ENCODE measurements at places on chromosomes 6 and 20.
A peak's percentile ranks its signal among the peaks of the same experiment; 100 is the strongest.

GRCh38 chr6:33728438-33728837 is 16.9 kb upstream of the UQCC2 start:
- no peak for DNase-seq

DNA sequence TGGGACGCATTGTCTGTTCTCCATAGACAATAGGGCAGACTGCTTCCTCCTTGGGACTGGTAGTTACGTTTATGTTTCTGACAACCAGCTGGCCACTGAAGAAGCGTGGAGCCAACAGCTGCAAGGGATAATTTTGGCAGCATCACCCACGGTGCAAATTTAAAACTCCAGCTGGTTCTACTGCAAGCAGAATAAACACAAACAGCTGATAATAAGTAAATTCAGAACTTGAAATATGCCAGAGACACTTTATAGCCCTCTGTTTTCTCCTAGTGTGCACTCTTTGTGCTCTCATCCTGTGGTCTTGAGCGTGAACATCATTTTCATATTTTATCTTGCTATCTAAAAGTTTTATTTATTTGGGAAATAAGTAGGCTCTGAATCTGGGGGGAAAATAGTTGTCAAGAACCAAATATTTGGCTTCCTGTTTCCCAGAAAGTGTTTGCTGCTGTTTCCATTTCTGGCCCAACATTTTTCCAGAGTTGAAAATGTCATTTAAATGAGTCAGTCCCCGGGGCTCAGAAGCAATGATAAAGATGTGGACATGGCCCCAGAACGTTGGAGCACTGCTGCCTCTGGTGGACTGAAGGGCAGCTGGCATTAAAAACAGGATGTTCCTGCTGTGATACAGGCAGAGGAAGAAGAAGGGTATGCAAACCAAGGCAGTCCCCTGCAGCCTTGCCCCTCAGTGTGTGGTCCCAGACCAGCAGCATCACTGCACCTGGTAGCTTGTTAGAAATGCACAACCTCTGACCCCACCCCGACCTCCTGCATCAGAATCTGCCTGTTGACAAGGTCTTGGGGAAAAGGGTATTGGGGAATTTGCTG is 12.5 kb upstream of the THBD start:
- no peak for DNase-seq

DNA sequence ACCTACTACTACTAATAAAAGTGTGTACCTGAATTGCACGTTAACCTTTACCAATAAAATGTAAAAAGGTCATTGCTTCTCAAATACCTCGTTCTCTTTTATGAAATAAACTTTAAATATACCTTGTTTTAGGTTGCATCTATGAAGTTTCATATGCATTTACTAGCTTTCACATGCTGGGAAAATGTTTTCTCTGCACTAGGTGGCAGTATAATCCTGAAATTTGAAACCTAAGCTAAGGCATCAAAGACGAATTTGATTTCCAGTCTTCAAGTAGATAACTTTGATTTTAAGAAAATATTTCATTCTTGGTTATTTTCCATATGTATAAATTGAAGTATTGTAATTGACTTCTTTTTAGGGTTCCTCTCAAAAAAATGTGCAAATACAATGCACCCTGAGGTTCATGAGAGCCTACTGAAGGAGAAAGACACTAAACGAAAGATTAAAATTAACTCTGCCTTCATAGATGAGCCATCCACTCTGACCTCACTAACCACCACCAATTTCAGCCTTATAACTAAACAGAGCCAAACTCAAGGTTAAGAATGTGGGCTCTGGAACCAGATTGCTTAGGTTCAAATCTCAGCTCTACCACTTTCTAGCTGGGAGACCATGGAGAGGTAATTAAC is 7.3 kb upstream of the COL9A1 start:
- DNase-seq: no peak

GRCh38 chr6:116072368-116072767 is 11.7 kb upstream of the FRK start:
- no peak for DNase-seq

- DNase-seq: no peak
Observed at GRCh38 chr20:44361021-44361420, 5.5 kb downstream of the HNF4A start.

DNA sequence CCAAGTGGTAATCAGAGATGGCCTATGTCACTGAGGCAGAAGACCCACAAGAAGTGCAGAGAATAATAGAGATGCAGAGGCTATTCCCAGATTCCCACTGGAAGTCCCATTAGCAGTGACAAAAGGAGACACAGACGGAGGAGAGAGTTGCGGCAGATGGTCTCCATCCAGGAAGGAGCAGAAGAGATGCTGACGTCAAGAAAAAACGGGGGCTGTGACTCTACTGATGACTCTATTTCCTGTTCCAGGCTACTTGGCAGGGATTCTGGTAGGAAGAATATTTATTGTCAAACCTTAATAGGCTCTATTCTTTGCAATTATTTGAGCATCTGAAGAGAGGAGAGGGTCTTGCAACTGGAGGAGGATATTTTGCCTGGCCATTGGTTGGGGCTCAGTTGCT is 246.0 kb upstream of the ECI2 start:
- DNase-seq: no peak

- DNase-seq: no peak
Observed at GRCh38 chr6:68978411-68978810, 343.3 kb downstream of the ADGRB3 start.

DNA sequence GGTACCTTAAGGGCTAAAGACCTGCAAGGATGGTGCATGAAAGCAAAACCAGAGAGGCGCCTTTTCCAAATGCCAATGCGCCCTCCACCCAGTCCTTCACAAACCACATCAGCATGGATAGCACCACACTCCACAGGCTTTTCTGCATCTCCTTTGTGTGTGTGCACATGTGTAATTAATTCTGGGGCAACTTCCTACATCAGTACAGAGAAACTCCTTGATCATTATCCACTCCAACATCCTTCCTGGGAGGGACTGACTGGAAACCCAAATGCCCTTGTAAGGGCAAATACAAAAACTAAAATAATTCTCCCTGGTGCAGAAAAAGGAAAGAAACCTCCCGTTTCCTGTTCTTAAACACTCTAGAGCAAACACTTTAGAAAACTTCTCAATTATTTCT is 10.8 kb downstream of the SLC52A3 start:
- no peak for DNase-seq

DNA sequence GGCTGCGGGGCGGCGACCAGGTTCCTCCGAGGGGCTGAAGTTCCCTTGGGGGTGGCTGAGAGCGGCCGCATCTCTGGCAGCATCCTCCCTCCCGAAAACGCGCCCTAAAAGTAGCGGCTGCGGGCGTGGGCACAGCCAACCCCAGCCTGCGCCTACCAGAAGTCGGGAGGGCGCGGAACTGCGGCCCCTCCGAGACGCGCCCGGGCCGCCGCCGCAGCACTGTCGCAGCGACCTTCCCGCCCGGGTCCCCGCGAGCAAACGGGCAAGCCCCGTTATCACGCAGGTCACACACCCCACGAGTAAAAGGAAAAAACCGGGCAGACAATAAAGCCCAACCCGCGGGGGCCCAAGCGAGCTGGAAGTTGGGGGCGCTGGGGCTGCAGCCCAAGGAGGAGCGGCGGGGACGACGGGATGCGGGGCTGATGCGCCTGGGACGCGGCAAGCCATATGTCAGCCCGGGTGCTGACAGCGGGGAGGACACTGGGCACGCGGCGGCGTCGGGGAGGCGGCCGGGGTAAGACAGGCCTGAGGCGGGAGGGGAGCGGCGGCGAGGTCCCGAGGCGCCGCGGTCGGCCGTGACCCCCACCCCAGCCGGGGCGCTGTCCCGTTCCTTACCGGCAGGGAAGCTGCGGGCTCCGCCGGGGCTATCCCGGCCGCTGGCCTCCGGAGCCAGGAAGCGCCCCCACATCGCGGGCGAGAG is 659 bp downstream of the CEP85L start:
- DNase-seq: peak; percentile 48

DNA sequence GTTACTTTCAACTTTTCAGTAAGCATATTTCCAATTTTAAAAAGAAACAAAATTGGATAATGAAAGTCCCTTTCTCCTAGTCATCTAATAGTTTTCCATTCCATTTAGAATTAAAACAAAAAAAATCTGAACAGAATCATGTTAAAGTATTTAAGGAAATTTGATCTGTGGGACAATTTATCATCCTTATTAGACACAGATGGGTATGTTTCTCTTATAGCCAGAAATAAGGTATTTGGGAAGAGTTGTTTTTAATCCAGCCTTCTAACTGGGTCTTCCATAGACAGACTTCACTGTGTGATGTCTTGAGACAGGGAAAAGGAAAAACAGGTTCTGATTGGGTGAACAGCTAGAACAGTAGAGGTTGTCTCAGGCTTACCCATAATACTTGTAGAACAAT is 39.5 kb upstream of the STXBP5 start:
- no peak for DNase-seq

- no peak for DNase-seq
Observed at GRCh38 chr6:126123226-126123625, 136.9 kb downstream of the TRMT11 start.

DNA sequence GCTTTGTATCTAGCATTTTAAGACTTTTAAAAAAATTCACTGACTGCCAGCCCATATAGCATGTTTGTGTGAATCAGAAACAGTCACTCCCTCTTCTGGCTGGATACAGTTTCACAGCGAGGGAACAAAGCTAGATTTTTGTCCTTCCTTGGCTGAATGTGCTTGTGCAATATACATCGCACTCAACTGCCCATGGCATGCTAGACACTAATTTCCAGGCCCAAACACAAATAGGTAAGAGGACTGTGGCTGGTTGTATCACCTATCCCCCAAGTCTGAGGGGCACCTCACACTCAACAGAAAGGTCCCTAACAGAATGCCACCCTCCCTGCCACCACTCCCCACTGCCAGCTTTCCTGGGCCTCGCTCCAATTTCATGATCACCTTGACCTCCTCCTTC is 16.2 kb upstream of the BLCAP start:
- DNase-seq: no peak

GRCh38 chr20:63787302-63787701 is 43.8 kb downstream of the ZBTB46 start:
- no peak for DNase-seq

DNA sequence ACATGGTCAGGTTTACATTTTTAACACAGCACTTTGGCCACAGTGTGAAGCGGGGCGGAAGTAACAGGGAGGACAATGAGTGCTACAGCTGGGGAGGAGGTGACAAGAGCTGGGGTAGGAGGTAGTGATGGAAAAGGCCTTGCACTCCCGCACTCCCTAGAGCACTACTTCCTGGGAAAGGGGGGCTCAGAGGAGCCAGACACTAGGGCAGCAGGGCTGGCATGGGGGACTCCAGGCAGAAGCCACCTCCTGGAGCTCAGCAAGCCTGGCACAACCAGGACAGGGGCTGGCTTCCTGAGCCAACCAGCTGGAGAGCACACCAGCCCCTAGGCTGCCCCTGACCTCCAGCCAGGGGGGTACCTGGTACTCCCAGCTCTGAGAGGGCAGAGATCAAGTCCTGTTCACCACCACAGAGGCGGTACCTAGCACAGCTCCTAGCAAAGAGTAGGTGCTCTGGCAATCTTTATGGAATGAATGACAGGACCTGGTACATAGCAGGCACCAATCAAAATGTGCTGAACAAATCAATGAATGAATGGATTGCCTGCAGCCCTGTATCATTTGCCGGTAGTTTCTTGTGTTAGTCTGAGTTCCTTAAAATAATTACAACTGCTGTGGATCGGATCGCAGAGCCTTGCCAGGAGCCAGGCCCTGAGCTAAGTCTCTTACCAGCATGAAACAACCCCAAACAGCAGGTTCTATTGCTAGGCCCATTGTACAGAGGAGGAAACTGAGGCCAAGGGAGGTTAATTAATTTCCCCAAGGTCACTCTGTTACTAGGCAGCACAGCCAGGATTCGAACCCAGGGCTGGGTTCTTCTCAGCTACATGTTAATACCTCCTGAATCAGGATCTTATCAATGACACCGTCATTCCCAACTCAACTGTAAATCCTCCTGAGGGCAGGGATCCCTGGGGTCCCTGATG is 15.5 kb downstream of the NOL4L start:
- no peak for DNase-seq

GRCh38 chr6:43729537-43729936 is 40.5 kb upstream of the VEGFA start:
- DNase-seq: no peak

GRCh38 chr20:50314678-50315335 is 124.2 kb downstream of the CEBPB start:
- DNase-seq: no peak

DNA sequence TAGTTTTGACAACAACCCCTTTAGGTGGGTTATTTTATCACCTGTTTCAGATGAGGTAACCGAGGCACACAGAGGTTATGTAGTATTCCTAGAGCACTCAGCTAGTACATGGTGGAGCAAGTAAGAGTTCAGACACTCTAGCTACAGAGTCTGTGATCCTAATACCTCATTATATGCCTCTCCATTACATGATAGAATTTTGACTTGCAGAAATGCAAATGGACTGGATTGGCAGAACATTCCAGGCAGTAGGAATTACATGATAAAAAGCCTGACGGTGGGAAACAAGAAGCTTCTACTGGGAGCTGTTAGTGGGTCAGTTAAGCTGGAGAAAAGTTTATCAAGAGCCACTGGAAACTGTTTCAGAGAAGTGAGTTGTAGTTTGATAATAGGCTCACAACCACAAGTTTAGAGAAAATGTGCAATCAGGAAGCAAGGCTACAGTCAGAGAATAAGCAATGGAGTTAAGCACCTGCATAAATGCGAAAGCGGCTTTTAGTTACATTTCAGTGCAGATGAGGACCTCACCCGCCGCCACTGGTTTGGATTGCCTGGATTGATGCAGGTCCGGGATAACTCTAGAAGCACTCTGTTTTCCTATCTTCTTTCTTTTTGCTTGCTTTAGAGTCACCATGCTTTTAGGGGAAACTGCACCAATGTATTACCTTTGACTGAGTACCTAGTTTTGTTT is 34.7 kb upstream of the MYLK2 start:
- DNase-seq: no peak

DNA sequence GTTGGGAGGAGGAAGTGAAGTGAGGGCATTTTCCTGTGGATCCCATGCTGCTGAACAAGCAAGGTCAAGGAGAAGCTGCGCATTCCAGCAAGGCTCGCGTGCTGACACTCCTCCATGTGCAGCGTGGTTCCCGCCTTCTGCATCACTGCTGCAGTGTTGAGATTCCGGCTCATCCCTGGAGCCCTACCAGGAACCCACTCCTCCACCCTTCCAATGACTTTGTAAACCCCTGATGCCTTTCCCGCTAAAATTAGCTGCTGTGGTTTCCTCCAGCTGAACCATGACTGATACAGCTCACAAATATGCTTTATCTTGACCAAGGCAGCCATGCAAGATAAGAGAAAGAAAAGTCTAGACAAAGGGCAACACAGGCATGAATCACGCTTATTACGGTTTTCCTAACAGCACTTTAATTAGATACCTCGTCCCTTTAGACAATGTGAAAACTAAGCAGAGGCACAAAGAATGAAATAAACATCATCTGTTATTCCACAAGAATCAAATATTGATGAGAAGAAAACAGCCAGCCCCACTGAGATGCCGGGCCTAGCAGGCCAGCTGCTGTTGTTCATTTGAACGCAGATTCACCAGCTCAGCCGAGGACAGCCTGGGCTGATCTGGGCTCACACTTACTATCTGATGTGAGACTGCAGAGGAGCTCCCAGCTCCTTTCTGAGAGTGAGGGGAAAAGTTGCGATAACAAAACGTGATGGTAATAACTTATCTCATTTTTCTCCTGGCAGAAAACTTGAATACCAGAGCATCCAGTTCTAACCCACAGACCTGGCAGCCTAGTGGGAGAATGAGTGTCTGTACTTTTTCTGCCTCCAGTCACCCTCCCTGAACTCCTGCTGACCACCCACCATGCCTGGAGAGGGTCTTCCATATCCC is 14.2 kb upstream of the BNIP5 start:
- DNase-seq: no peak

Data from nucleus accumbens (tissue), 56 donors.